ENCODE measurements at places on chromosomes 3 and 15.

- no peak for DNase-seq
These were observed 40.9 kb upstream of the CCR2 start for GRCh38 chr3:46312991-46313390.

DNA sequence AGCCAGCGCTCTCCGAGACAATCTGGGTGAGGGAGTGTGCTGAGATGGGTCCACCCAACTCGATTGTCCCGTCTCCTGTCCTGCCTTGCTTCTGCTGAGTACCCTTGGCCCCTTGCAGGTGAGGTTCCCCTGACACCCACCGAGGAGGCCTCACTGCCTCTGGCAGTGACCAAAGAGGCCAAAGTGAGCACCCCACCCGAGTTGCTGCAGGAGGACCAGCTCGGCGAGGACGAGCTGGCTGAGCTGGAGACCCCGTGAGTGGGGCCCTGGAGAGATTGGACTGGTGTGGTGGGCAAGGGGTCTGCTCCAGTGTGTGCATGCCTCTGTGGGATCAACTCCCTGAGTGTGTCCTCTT, 23.6 kb downstream of the NBEAL2 start:
- no peak for DNase-seq

- DNase-seq = no peak
These were observed 138.9 kb downstream of the CACNA1D start for GRCh38 chr3:53633197-53633787.

DNA sequence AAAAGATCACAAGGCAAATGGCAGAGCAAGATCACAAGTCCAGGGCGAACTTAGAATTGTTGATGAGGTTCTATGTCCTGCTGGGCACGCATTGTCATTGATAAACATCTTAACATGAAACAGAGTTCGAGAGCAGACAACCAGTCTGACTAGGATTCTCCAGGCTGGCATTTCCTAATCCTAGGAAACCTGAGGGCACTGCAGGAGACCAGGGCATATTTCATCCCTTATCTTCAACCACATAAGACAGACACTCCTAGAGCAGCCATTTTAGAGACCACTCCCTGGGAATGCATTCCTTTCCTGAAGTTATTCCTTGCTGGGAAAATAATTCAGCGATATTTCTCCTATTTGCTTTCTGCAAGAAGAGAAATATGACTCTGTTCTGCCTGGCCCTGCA, 1199.9 kb downstream of the SI start:
- no peak for DNase-seq

GRCh38 chr3:20056725-20057611, 16.7 kb downstream of the KAT2B start:
- no peak for DNase-seq

DNA sequence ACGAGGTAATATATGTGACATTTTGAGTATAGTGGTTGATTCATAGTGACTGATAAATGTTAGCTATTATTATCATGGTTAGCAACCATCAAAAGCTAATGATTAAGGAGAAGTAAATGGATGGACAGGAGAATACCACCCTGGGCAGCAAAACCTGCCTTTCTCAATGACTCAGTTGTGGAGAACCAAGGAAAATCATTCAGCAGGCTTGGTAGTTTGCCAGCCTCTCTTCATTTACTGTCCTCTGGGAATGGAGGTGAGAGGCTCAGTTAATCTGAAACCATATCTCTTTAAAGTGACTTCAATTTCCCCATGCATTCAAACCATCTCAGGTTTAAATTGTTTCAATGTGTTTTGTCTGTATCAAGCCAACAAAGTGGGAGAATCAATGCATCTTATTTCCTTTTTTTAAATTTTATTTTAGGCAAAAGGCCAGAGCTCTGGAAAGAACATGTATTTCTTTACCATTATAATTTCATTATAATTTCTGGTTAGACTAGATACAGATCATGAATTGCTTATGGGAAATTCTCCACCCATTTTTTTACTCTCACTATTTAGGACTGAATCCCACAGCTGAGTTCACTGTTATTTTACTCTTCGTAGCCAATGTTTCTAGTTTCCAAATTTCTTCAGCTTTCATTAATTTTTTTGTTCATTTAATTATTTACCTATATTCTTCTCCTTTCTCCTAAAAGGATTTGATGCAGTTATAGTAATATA, 2.7 kb downstream of the TM4SF18 start:
- no peak for DNase-seq
